Cerebellar nuclear complex (tissue), 1 donor: ENCODE measurements at places on chromosomes 3 and 15.

DNA sequence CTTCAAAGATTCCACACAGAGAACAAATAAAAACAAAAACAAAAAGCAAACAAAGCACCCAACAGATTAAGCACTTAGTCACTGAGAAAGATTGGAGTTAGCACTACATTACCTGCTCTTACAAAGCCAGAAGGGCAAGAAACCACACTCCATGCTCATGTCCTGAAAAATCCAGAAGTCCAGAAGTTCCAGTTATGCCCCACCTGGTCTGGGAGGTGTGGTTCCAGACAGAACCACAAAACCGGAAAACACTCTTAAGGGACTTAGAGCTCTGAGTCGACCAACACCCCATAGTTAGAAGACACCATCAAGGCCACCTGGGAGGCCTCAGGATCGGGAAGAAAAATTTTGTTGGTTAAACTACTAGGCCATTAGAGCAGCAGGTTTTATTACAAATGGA, 88.9 kb downstream of the TNIK start:
- DNase-seq = no peak

DNA sequence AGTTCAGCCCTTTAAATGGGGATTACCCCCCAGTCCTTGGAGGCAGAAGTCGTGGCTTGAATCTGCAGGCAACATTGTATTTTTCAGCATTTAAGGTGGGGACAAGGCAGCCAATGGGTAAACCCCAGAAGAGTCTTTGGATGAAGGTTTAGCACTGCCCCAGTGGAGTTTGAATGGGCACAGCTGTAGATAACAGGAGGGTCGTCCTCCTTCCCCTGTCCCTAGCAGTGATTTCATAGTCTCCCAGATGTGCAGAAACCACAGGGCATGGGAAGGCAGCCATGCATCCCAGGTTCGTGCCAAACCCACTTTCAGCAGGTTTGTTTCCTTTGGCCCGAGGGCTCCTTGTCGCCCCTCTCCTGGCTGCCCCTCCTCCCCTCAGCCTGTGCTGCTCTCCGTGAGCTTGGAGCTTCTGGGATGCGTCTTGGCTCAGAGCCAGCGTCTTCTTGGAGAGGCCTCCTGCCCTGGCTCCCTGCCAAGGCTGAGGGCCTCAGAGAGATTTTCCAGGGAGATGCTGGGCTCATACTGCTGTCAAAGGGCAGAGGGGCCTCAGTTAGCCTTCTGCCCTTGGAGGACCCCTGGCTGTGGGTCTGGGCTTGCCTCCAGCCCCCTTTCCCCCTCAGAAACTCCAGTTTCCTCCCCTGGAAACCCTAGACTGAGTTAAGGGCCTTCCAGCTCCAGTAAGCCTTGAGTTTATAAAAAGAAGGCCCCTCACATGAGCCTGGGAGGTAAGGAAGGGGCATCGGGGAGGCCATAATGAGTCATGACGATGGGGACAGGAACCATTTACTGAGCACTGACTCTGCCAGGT, 48.9 kb upstream of the POLG start:
- peak; percentile 10 for DNase-seq

GRCh38 chr3:155791190-155791589, 14.9 kb downstream of the C3orf33 start:
- DNase-seq = no peak

- no peak for DNase-seq
These were observed 12.1 kb upstream of the RAD18 start for GRCh38 chr3:8975081-8976020.

- no peak for DNase-seq
These were observed 38.6 kb upstream of the RBMS3 start for GRCh38 chr3:29242296-29242695.

GRCh38 chr15:42110367-42110766, 16.0 kb upstream of the PLA2G4D start:
- no peak for DNase-seq
